ENCODE measurements at places on chromosomes 3 and 15.

GRCh38 chr3:72079369-72079872 is 294.5 kb upstream of the PROK2 start:
- no peak for DNase-seq

GRCh38 chr3:45218578-45219390 is 7.3 kb downstream of the TMEM158 start:
- no peak for DNase-seq

DNA sequence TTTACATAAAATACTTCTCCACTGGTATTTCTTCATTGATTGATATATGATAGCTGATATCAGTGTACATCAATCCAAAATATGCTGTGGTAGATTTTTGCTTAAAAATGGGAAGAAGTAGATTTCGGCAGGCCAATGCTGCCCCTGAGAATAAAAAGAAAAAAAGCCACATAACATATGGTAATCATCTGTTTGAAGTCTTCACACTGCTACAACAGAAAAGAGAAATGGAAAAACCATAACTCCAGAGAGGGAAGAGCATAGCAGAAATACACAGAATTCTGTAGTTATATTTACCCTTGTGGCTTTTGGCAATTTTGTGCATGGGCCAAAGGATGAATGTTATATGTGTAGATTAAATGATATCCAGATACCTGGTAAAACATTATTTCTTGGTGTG is 143.1 kb upstream of the KCNMB2 start:
- DNase-seq: no peak

GRCh38 chr3:108153451-108153981 is 62.7 kb upstream of the CD47 start:
- peak; percentile 36 for DNase-seq

DNA sequence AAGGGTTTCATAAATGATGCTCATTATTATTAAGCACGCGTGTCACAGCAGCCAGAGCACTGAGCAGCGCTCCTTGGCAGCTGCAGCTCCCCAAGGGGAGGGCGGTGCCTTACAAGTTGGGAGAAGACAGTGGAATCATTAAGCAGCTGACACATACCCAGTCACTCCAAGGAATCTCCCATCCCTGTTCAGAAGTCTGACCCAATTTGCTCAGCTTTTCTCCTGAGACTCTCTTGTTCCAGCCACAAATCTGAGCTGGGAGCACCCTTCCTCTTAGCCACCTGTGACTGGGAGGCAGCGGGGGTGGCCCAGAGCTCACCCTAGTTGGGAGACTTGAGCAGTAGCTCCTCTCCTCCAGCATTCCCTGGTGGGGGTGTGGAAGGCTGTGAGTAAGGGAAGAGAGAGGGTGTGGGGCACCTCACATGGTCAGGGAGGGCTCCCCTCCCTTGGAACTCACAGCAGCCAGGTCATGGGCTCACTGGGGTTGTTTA is 64.3 kb downstream of the DUT start:
- no peak for DNase-seq

- DNase-seq: no peak
Measured at GRCh38 chr3:155853214-155854140, 750 bp downstream of the SLC33A1 start.

GRCh38 chr3:62144482-62144881 is 228.9 kb downstream of the FEZF2 start:
- DNase-seq: no peak

- no peak for DNase-seq
Measured at GRCh38 chr3:196127308-196128040, 45.6 kb upstream of the TFRC start.

- DNase-seq: no peak
Measured at GRCh38 chr15:81311752-81312464, 12.0 kb downstream of the STARD5 start.

GRCh38 chr3:10560060-10560861 is 54.9 kb upstream of the ATP2B2 start:
- DNase-seq: no peak

DNA sequence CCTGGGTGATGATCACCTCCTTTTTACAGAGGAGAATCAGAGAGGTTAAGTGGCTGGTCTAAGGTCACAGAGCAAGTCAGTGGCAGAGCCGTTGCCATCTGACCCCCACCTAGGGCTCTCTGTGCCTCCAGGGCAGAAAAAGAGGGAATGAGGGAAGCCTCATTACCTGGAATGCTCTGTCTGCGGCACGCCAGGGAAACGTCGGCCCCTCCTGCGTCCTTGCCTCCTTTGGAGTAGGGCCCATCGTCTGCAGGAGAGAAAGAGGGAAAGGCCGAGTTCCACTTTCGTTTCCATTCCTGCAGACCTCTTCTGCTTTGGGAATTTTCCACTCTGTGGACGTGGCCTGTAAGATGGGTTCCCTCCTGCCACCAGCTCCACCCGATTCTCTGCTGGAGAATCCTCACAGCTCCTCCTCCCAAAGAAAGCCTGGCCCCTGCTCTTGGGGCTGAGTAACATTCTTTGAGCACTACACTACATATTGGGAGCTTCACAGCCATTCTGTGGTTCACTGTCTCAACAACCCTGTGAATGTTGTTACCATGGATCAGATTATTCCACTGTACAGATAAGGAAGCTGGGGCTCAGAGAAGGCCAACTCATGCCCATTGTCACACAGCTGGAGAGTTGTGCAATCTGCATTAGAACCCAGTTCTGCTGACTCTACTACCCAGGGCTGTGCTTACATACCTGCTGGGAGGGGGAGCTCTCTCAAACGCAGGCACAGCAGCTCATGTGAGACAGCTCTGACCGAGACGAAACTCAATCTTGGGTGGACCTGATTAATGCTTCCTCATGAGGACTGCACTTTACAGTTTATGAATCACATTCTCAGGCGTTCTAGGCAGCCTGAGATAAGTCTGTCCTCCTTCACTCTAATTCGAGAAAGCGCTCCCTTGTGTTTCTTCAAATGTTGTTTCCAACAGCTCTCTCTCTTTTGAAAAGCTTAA is 14.2 kb downstream of the GRIP2 start:
- no peak for DNase-seq

GRCh38 chr3:83354205-83354604 is 1592.8 kb upstream of the GBE1 start:
- no peak for DNase-seq

- DNase-seq: no peak
Measured at GRCh38 chr15:42858540-42858939, 62.0 kb downstream of the TTBK2 start.

DNA sequence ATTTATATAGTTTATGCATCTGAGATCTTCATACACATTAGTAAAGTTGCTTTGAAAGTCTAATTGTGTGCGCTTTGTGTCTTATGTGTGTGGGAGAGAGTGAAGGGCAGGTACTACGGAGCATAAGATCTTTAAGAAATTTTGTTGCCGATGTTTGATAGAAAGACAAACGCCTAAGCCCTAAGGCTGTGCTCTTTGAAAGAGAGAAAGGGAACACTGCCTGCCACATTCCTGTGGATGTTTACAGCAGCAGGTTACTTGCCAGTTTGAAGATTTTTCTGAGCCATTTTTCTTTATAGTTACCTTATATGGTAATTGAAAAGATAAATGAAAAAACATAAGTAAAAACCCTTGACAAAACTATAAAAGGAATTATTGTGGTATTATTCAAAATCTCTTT is 17.0 kb downstream of the DTWD1 start:
- DNase-seq: no peak

DNA sequence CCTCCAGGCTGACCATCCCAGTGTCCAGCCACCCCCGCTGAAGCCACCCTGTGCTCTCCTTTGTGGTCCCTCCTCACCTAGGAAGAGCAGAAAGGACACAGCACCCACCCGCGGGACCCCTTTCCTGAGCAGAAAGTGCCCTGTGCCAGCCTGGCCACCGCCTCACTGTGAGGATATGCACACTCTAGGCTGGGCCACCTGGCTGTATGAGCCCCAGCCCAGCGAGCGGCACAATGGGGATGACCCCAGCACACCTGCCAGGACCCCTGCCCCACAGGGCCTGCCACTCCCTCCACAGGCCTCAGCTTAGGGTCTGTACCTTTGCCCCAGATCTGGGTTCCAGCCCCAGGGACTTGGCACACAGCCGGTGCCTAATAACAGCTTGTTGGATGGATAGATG is 47.9 kb upstream of the FURIN start:
- no peak for DNase-seq

DNA sequence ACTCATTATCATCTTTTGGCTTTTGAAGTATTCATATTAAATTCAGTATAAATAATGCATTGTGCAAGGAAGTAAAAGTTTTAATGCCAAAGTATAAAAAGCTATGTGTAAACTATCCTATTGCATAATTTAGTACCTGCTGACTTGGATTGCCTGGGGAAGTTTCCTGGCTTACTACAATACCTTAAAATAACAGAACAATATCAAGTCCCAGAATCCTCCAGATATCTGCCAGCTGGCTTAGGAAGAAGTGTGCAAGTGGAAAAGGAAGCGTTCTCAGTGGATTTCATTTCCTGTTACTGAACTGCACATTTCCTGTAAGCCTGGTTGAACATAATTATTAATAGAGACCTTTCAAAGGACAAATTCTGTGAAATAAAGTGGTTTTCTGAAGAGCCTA is 236.7 kb downstream of the ADAMTSL3 start:
- DNase-seq: no peak

- DNase-seq: no peak
Measured at GRCh38 chr3:66552846-66553245, 52.0 kb upstream of the LRIG1 start.

GRCh38 chr3:183912895-183913579 is 28.4 kb upstream of the PARL start:
- DNase-seq: no peak

DNA sequence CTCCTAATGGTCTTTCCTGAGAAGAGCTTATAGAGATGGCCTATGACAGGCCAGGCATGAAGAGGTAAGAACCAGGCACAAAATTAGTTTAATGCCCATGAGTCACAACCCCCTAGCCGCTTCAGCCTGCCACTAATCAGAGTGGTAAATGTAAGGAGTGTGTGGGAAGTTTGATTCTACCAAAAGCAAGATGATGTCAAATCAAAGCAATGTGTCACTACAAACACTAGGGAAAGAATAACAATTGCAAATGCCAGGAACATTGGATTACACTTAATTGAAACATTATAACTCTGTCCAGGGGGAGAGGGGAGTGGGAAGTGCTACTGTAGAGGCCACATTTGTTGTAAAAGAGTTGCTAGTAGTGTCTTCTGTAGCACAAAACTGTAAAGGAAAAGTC is 596.6 kb upstream of the AGTR1 start:
- no peak for DNase-seq

DNA sequence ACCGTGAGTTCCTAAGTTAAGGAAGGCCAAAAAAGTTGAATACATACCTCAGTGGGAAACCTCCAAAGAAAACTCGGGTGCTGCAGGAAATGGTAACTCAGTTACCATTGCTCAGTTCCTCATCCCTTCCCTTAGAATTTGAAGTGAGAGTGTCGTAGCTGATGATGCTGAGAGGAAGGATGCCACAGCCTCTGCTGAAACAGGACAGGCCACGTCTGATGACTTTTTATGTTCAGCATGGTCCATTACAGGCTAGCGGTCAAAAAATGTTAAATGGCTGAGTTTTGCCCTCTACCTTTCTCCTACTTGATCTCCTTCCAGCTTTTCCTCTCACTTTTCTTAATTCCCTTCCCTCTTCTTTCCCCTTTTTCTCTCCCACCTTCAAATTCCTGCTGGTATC is 135.5 kb downstream of the GHSR start:
- no peak for DNase-seq

DNA sequence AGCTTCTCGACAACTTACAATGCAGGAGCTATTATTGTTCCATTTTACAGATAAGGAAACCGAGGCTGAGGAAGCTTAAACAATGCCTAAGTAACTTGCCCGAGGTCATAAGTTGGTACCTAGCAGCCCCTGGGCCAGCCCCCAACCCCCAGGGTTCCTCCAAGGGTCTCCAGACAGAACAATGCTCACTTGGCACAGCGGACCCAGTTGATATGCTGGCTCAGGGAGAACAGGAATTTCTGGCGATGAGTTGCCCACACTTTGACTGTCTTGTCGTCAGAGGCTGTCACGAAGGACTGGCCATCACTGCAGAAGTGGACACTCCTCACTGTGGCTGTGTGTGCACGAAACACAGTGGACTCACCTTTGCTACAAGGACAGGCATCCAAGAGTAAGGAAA is 5.2 kb downstream of the POC1A start:
- no peak for DNase-seq

- DNase-seq: no peak
Measured at GRCh38 chr15:43957724-43958123, 130.9 kb downstream of the WDR76 start.

DNA sequence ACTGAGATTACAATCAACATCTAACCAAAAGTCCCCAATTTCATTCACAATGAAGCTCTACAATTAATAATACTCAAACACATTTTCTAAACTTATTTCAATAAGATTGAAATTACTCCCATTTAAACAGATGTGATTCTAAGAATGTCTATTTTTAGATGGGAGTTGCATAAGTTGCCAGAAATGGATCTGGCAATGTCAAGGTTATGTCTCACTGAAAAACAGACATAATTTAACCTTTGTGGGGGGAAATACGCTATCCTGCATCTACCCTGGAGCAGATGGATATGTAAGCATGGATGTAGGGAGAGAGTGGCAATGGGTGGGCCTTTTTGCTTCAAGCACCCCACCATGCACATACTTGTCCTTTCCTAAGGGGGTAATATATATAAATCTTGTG is 6.7 kb upstream of the EIF1B start:
- DNase-seq: no peak

DNA sequence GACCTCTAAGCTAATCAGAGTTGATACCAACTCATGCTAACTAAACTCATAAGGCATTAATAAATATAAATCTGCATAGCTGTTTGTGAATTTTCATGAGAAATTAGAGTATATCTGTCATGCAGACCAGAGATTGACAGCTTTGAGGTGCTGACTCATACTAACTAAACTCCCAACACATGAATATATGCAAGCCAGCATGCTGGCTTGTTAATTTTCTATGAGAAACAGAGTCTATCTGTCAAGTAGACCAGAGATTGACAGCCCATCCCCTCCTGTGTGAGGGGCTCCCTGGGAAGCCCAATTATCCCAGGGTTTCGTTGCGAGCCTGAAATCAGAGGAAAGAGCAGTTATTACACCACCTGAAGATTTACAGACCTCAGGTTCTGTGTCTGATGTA is 69.3 kb downstream of the CD47 start:
- DNase-seq: no peak

DNA sequence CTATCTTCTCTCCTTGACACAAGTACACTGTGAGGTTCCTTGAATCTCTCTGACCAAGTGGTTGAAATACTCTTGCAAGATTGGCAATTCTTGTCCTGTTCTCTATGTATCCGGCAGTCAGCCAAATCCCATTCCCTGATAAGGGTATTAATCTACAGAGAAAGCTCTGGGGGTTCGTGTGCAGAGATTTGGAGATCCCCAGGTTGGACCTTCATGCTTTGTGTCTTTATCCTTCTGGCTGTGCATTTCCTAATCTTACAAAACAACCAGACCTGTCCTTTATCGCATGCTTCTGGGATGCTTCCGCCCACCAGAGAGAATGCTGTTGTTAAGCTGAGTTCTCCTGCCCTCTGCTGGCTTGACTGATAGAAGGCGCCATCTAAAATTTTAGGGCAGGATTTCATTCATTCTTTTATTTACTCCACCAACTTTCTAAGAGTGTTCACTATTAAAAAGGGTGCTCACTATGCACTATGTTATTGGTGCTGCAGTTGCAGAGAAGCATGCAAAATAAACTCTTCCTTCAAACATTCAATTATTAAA is 8.6 kb upstream of the SST start:
- DNase-seq: no peak

Data from stimulated activated CD8-positive, alpha-beta memory T cell treated with anti-CD3 and anti-CD28 coated beads, Interleukin-7, amount 100 ng/mL, for 4 hours (primary cell).